Stimulated activated naive B cell treated with anti-CD40 and anti-IgM and Interleukin-4, amounts not matched to agents 10 μg/mL and 1 μg/mL and 100 μg/mL, for 72 hours (primary cell): ENCODE measurements at places on chromosomes 16 and 17.

- no peaks in the 10 kb centered on the region for H3K27me3 ChIP-seq
- peaks cover 27% of the 10 kb centered on the region for H3K4me1 ChIP-seq
- H3K27ac ChIP-seq = no peak overlapping the region
- no peak for DNase-seq
- H3K4me3 ChIP-seq = no peak overlapping the region
- peaks cover 52% of the 10 kb centered on the region for H3K36me3 ChIP-seq
These were observed 138.1 kb downstream of the PARN start for GRCh38 chr16:14491861-14492529.

- H3K27me3 ChIP-seq = no peaks in the 10 kb centered on the region
- H3K36me3 ChIP-seq = peaks cover 57% of the 10 kb centered on the region
- H3K4me1 ChIP-seq = peaks cover 50% of the 10 kb centered on the region
- peak overlapping the region; percentile 57 for H3K27ac ChIP-seq
- no peak overlapping the region for H3K4me3 ChIP-seq
- no peak for DNase-seq
These were observed 26.1 kb downstream of the CDIP1 start for GRCh38 chr16:4512473-4512872.

GRCh38 chr16:73190688-73191659 lies 143.0 kb upstream of the ZFHX3 start:
- H3K27ac ChIP-seq = peak overlapping the region; percentile 14
- peaks cover 6% of the 10 kb centered on the region for H3K27me3 ChIP-seq
- H3K4me1 ChIP-seq = peaks cover 20% of the 10 kb centered on the region
- DNase-seq = peak; percentile 14

DNA sequence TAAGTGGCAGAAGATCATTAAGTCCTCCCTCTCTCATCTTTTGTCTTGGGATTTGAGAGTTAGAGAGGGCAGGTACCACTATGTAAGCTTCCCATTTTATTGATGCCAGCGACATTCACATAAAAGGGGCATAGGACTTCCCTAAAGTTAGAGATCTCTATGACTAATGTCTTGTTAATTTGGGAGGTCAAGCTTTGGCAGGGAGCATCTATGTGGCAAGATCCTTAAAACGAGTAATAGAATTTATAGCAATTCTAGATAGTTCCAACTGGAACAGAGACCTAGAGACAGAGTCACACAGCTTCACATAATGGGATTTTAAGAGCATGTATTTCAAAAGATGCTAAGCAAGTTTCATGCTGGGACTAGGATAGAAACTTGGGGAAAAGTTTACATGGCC lies 308.0 kb downstream of the MAP2K6 start:
- H3K27ac ChIP-seq = no peak overlapping the region
- H3K36me3 ChIP-seq = no peaks in the 10 kb centered on the region
- H3K4me1 ChIP-seq = no peaks in the 10 kb centered on the region

DNA sequence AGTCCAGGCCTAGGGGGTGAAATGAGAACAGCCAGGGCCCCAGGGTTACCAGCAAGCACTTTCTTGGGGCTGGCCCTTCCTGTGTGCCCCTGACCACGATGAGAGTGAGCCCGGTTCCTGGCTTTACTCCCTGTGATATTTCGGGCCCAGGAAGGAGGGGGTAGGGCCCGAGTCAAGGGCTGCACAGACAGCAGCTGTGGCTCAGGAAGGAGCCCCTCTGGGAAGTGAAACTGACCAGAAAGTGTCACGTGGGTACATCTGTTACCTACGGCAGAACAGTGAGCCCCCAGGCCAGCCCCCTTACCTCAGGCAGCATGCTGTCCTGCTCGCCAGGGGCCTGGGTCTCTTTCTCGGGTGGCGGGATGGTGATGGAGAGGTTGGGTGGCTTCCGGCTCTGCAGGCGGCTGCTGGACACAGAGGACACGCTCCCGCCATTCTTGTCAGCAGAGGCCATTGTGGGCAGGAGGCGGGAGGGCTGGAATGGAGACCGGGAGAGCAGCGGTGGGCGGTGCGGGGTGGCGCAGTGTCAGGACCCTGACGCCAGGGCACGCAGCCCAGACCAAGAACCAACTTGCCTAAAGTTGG lies 13.8 kb downstream of the AANAT start:
- peaks cover 34% of the 10 kb centered on the region for H3K36me3 ChIP-seq
- DNase-seq = peak; percentile 66
- H3K27ac ChIP-seq = peak overlapping the region; percentile 95
- H3K4me1 ChIP-seq = peaks cover 71% of the 10 kb centered on the region
- H3K4me3 ChIP-seq = peak overlapping the region; percentile 68

DNA sequence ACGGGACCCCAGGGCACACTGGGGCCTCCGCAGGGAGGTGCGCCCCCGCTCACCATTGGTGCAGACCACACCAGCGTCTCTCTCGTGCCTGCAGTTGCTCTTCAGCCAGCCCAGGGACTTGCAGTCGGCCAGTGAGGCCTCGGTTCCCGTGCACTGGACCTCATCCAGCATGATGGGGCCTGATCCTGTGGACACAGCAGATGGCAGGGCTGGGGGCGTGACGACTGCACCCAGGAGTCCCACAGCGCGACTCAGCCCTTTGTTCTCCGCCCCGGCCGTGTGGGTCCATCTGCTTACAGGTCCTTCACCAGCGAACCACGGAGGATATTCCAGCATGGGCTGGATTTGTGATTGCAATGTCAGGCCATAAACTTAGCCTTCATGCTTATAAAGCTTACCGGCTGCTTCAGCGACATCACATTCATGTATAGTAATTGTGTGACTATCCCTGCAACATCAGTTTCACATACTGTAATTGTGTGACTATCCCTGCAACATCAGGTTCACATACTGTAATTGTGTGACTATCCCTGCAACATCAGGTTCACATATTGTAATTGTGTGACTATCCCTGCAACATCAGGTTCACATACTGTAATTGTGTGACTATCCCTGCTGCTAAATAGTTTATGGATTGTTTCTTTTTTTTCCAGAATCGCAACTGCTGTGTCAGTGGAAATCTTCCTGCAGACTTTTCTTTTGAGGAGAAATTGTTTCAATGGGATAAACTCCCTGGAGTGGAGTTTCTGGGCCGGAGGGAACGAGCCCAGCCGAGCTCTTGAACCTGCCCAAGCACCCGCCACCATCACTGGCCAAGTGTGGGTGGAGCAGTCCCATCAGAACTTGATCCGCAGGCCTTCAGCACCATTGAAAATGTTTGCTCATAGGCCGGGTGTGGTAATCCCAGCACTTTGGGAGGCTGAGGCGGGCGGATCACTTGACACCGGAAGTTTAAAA lies 4.8 kb downstream of the LGALS3BP start:
- no peaks in the 10 kb centered on the region for H3K36me3 ChIP-seq
- no peak for DNase-seq
- H3K4me3 ChIP-seq = no peak overlapping the region
- H3K27ac ChIP-seq = no peak overlapping the region

DNA sequence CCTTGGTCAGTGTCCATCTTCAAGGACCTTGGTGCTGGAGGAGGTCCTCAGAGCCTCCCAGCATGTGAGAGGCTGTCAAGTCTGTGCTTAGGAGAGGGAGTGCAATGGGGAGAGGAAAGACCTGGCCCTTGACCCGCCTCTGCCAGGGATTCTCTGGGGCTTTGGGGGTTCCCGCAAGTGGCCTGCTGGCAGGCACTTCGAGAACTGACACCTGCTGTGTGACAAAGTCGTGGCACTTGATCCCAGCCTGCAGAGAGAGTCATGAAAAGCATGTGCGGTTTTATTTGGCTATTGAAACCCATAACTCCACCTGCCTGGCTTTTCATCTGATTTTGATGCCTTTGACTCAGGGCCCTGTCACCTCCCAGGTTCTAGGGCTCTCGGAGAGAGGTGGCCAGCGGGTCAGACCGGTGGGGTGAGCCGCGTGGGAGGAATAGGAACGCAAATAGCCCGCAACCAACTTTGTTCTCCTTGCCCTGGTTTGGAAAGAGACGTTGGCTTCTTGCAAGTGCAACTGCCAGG lies 42.8 kb upstream of the GSE1 start:
- H3K27ac ChIP-seq = peak overlapping the region; percentile 96
- peaks cover 95% of the 10 kb centered on the region for H3K4me1 ChIP-seq
- H3K27me3 ChIP-seq = no peaks in the 10 kb centered on the region
- H3K36me3 ChIP-seq = peaks cover 6% of the 10 kb centered on the region

DNA sequence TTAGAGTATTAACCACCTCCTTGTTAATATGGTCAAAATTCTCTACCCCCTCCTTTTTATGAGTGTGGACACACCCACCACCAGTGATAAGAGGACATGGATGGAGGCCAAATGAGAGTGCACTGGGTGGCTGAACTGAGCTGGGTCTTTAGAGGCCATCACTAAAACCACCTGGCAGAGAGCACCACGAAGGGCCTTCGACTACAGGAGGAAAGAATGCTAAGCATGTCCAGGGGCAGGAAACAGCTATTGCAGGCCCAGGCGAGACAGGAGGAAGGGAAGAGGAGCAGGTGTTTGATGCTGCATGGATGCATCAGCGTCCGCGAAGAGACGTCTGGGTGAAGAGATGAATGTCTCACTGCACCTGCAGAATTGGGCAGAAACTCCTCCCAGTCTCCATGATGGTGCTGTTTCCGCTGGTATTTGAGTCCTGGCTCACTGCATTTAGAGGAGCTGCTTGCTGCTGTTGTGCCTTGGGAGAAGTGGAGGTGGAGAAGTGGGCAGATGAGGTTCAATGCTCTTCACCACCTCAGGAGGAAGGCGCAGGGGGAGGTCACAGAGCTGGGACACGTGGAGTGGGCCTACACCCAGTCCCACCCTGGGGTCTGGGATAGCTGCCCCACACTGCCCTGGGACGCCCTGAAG lies 33.2 kb downstream of the SPHK1 start:
- no peaks in the 10 kb centered on the region for H3K27me3 ChIP-seq
- peak overlapping the region; percentile 19 for H3K4me3 ChIP-seq
- H3K36me3 ChIP-seq = peaks cover 16% of the 10 kb centered on the region
- DNase-seq = no peak

DNA sequence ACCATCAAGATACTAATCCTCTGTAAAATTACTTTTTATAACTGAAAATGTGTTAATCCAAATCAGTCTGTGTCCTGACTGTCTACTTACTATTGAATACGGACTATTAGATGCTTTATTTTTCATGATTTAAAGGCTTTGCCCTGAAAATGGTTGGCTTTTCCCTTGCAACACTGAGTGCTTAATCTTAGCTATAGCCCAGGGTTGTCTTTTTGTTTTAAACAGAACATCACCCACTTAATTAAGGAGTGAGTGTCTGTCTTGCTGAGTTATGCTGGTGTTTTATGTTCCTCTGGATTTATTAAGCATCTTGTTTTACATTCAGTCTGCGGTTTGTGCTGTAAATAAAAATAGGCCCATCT lies 11.0 kb downstream of the FTO start:
- no peak for DNase-seq
- H3K27me3 ChIP-seq = no peaks in the 10 kb centered on the region
- no peak overlapping the region for H3K27ac ChIP-seq
- peaks cover 8% of the 10 kb centered on the region for H3K36me3 ChIP-seq

DNA sequence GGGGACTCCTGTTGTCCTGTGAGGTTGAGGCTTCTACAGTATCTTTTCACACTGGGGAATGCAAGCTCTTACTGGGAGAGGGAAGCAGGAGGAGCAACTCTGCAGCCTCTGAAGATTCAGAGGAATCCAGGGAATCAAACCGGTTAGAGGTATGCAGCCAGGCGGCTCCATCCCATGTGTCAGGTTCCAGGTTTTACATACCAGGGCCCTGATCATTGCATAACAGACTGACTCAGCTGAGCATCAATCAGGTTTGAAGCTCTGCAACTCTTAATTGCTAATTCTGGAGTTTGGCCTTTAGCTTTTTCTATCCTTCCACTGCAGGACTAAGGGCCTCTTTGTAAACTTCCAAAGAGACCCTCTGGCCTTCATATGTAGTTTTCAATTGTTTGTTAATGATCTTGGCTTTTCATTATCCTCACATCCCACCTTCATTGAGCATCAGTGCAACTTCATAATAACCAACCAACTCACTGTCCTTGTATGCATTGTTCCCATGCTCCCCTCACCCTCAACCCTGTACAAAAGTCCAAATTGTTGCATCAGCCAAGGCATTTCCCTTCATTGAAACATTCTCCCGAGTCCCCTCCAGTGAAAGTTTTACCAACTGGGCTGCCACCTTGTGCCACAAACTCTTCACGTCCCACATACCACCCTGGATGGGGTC lies 59.7 kb upstream of the DHX40 start:
- H3K4me3 ChIP-seq = no peak overlapping the region
- DNase-seq = no peak
- no peaks in the 10 kb centered on the region for H3K4me1 ChIP-seq
- peaks cover 3% of the 10 kb centered on the region for H3K27me3 ChIP-seq
- no peak overlapping the region for H3K27ac ChIP-seq

DNA sequence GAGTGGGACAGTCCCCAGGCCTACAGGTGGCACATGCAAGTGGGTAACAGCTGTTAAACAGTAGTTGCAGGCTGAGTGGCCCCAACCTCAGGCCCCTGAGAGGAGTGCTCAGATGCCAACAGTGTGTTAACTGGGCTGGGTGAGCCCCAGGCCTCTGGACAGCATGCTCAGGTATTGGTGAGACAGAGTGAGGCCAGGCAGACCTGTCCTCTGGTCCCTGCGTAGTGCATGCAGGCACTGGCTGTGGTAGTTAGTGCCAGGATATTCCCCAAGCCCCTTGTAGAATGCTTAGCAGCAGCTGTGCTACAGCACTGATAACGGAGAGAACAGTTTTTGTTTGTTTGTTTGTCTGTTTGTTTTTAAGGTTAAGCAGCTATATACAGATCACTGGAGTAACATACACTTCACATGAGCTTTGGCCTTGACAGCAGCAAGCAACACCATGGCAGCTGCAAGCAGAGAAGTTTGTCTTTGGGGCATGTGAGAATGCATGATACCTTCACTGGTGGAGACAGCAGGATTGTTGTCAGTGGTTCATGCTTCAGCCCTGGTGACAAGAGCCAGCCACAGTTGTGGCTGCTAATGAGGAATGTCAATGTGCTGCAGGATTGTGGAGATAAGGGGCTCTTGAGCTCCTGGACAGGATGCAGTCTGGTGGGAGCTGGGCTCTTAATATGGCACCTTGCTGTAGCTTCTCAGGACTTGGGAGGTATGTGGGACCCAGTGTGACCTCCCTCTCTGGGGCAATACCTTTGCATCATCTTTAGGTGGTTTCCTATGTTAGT lies 614.4 kb downstream of the CDH11 start:
- H3K27ac ChIP-seq = no peak overlapping the region
- no peaks in the 10 kb centered on the region for H3K4me1 ChIP-seq
- H3K4me3 ChIP-seq = no peak overlapping the region
- no peaks in the 10 kb centered on the region for H3K27me3 ChIP-seq
- H3K36me3 ChIP-seq = no peaks in the 10 kb centered on the region

GRCh38 chr16:83418565-83418964 lies 389.2 kb upstream of the HSBP1 start:
- H3K4me1 ChIP-seq = no peaks in the 10 kb centered on the region
- no peaks in the 10 kb centered on the region for H3K36me3 ChIP-seq
- no peak for DNase-seq
- H3K27me3 ChIP-seq = peaks cover 8% of the 10 kb centered on the region
- H3K4me3 ChIP-seq = no peak overlapping the region

GRCh38 chr17:59753522-59754467 lies 46.3 kb downstream of the VMP1 start:
- peak overlapping the region; percentile 32 for H3K4me3 ChIP-seq
- H3K4me1 ChIP-seq = peaks cover 13% of the 10 kb centered on the region
- H3K36me3 ChIP-seq = peaks cover 19% of the 10 kb centered on the region
- H3K27ac ChIP-seq = peak overlapping the region; percentile 84

- H3K4me3 ChIP-seq = no peak overlapping the region
- peaks cover 25% of the 10 kb centered on the region for H3K27me3 ChIP-seq
- no peak overlapping the region for H3K27ac ChIP-seq
- H3K36me3 ChIP-seq = peaks cover 3% of the 10 kb centered on the region
- no peak for DNase-seq
- H3K4me1 ChIP-seq = peaks cover 6% of the 10 kb centered on the region
These were observed 21.5 kb downstream of the RPH3AL start for GRCh38 chr17:330993-331701.
